ENCODE measurements at places on chromosomes 7 and 10. TPM values are rescaled to one million over a fixed set of nuclear protein-coding genes. Genes with fewer than 3 reads are reported as not detected.

Gene IMMP2L
- 21.0 TPM for total RNA-seq

Gene SAMD9
- total RNA-seq = 5.9 TPM

Gene SFTPA1
- total RNA-seq = not detected

Gene SPRN
- not detected for total RNA-seq

Gene TET1
- 1.3 TPM for total RNA-seq

Gene SPDYE11
- not detected for total RNA-seq

Gene KLF14
- 0.45 TPM for total RNA-seq

Gene CLCN1
- not detected for total RNA-seq

Gene LHPP
- total RNA-seq = 11.1 TPM

Gene NUPR2
- not detected for total RNA-seq

Gene MYPN
- 0.08 TPM for total RNA-seq

Gene BMI1
- total RNA-seq = 34.0 TPM

Gene CNTNAP2
- 0.69 TPM for total RNA-seq

Gene GLI3
- total RNA-seq = 5.5 TPM

Gene SCIN
- total RNA-seq = 0.23 TPM

Gene CHRM2
- 0.03 TPM for total RNA-seq

Gene ANKRD61
- 0.19 TPM for total RNA-seq

Measured in A375 (cell line).